ENCODE measurements at places on chromosomes 2 and 18.

GRCh38 chr2:154813636-154814035 lies 115.1 kb downstream of the KCNJ3 start:
- no peak for DNase-seq

DNA sequence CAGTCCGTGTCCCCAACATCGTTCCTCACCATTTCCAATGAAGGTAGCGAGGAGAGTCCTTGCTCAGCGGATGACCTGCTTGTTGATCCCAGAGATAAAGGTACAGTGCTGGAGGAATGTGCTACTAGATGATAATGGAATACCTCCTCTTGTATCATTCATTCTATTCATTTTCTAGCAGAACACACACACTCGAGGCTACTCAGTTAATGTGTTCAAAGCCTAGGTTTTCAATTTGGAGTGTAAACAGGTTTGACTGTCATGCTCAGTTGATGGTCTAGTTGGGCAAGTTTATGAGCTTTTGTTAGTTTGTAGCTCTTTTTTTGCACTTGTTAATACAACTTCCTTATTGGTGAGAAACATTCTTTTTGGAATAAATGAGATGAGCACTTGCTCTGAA lies 114.2 kb downstream of the ICA1L start:
- no peak for DNase-seq

GRCh38 chr2:212682937-212683336 lies 144.3 kb upstream of the ERBB4 start:
- DNase-seq, result no peak

DNA sequence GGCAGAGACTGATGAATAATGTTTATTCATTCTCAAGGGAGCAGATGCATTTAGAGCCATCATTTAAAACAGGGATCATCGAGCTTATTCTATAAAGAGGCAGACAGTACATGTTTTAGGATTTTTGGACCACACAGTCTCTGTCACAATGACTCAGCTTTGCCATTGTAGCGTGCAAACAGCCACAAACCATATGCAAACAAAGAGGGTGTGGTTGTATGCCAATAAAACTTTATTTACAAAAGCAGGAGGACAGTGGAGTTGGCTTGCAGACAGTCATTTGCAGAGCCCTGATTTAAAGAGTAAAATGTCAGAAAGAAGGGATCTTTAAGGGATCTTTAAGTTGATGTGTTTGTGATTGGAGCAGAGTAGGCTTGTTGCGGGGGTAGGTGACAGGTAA lies 51.5 kb downstream of the SMIM21 start:
- no peak for DNase-seq

- peak; percentile 4 for DNase-seq
Observed at GRCh38 chr2:233486778-233487552, 79.6 kb downstream of the USP40 start.

- no peak for DNase-seq
Observed at GRCh38 chr2:170101789-170102188, 76.2 kb upstream of the MYO3B start.

DNA sequence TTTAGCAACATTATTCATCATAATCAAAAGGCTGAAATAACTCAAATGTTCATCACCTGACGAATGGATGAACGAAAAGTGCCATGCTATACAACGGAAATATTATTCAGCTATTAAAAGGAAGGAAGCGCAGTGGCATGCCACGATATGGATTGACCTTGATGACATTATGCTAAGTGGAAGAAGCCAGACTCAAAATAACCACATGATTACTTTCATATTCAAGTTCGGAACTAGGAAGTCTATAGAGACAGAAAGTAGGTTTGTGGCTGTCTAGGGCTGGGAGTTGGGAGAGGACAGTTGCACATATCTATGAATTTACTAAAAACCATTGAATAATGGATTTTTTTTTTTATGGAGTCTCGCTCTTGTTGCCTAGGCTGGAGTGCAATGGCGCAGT lies 13.4 kb upstream of the PDIA6 start:
- no peak for DNase-seq

DNA sequence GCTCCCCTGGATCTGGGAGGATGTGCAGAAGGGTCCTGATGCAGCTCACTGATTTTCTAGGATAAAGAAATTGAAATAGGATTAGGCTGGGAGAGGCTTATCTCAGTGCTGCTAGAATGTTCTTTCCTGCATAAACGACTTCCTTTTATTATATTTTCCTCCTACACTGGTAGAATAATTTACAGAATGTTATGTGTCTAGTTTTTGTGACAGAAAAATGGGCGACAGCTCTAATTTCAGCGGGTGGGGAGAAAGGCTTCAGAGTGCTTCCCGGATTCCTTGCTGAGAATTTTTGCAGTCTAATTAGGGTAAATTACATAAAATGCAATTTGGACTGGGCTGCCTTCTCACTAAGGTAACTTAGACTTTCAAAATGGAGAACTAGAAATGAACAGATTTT lies 66.2 kb downstream of the SKA1 start:
- no peak for DNase-seq

GRCh38 chr18:7023581-7023980 lies 94.0 kb downstream of the LAMA1 start:
- DNase-seq, result no peak

GRCh38 chr2:239162976-239163687 lies 237.7 kb downstream of the HDAC4 start:
- no peak for DNase-seq

- peak; percentile 77 for DNase-seq
Observed at GRCh38 chr2:31812051-31812798, 198.6 kb downstream of the MEMO1 start.

DNA sequence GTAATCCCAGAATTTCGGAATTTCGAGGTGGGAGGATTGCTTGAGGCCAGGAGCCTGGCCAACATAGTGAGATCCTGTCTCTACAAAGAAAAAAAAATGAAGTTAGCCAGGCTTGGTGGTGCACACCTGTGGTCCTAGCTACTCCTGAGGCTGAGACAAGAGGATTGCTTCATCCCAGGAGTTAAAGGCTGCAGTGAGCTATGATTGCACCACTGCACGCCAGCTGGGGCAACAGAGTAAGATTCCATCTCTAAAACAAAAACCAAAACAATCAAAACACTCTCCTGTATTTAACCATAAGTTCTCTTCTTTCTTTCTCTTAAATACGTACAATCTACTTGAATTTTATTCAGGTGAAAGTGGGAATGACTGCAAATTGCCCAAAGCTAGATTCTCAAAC lies 33.8 kb upstream of the NEDD4L start:
- no peak for DNase-seq
